Activated naive CD8-positive, alpha-beta T cell treated with anti-CD3 and anti-CD28 coated beads, Interleukin-2, amount 50 U/mL, for 16 hours (primary cell): ENCODE measurements at places on chromosomes 12 and 14.
A peak's percentile ranks its signal among the peaks of the same experiment; 100 is the strongest.

- DNase-seq: no peak
Observed at GRCh38 chr14:28707814-28708213, 58.8 kb upstream of the FOXG1 start.

GRCh38 chr12:3732901-3733300 is 20.0 kb downstream of the CRACR2A start:
- no peak for DNase-seq

GRCh38 chr14:44759277-44759676 is 202.5 kb downstream of the KLHL28 start:
- DNase-seq: no peak

DNA sequence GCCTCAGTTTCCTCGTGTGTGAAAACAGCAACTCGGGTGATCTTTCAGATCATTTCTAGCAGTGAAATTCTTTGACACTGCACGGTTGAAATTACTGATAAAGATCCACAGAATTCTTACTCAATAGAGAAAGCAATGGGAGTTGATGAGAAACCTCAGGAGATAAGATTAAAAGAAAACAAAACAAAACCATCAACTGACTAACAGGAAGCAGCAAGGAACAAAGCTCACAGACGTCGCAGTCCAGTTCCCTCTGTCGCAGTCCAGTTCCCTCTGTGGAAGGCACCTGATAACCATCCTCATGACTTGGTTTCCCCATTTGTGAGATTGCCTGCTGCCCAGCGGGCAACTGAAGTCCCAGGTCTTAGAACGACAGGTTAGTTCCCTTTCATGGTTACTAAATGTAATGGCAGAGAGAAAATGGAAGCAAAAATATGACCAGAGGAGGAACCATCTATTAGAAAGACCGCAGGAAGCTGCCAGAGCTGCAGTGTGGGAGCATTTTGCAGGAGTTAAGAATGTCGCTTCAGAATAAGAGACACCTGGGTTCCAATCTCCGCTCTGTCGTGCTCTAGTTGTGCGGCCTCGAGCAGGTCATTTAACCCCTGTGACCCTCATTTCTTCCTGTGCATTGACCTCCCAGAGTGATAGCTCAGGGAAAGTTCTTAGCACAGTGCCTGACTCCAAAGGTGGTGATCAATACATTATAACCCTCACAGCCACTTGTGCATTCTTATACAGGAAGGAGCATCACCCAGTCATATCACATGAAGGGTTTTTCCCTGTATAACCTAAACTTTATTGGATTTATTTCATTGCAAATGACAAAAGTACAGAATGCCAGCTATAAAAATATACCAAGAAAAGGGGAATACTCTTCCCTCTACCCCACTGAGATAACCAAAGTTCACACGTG is 5.1 kb upstream of the MED13L start:
- DNase-seq: no peak

DNA sequence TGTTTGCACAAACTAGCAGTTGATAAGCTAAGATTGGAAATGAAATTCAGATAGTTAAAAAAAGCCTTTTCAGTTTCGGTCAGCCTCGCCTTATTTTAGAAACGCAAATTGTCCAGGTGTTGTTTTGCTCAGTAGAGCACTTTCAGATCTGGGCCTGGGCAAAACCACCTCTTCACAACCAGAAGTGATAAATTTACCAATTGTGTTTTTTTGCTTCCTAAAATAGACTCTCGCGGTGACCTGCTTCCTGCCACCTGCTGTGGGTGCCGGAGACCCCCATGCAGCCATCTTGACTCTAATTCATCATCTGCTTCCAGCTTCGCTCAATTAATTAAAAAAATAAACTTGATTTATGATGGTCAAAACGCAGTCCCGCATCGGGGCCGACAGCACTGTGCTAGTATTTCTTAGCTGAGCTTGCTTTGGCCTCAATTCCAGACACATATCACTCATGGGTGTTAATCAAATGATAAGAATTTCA is 335.6 kb downstream of the TMEM121 start:
- DNase-seq: no peak

GRCh38 chr12:24979976-24980730 is 31.3 kb upstream of the BCAT1 start:
- no peak for DNase-seq

DNA sequence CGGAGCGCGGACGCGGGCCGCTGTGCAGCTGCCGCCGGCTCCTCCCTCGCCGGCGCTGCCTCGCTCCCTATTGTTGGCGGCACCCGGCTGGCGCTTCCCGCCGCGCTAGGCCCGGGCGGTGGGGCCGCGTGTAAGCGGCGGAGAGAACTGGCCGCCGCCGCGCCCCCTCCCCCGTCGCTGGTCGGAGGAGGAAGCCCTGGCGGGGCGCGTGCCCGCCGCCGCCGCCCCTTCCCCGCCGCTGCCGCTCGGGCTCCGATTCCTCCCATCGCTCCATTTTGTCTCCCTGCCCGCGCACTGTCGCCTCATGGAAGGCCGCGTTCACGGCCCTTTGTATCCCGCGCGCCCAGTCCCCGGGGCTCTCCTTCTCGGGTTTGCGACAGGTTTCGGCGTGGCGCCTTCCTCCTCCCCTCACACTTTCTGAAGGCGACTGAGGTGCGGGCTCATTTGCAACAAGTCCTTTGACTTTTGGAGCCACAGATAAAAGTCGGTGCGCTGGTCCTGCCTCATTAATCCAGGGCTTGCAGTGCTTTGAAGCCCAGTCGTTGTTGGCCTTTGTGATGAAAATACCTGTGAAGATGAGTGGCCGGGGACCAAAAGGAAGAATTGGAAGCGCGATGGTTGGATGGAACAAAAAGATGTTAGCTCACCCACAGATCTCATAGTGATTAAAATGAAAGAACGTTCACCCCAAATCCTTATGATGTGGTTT is 707 bp downstream of the CPSF6 start:
- DNase-seq: peak; percentile 2

DNA sequence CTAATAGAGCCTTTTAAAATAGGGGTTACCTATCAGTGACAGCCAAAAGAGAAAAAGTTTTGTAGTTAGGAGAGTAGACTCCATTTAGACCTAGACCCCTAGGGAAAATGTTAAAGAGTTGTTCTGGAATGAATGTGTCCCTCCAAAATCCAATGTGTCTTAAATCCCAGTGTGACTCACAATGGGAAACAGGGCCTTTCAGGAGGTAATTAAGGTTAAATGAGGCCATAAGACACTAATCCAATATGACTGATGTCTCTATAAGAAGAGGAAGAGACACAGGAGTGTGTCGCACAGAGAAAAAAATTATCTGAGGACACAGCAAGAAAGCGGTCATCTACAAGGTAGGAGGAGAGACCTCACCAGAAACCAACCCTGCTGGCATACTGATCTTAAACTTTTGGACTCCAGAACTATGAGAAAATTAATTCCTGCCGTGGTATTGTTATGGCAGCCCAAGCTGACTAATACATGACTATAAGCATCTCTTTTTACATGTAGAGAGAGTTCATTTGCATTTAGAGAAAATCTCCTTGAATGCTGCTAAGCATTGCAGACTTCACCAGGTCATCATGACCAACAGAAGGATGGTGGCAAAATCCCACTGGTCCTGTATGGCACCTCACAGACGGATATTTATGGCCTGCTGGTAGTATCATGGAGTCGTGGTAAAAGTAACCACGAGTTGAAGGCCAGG is 259.6 kb upstream of the TMTC1 start:
- DNase-seq: no peak

GRCh38 chr14:73887318-73887616 is 608 bp downstream of the ZNF410 start:
- DNase-seq: no peak

DNA sequence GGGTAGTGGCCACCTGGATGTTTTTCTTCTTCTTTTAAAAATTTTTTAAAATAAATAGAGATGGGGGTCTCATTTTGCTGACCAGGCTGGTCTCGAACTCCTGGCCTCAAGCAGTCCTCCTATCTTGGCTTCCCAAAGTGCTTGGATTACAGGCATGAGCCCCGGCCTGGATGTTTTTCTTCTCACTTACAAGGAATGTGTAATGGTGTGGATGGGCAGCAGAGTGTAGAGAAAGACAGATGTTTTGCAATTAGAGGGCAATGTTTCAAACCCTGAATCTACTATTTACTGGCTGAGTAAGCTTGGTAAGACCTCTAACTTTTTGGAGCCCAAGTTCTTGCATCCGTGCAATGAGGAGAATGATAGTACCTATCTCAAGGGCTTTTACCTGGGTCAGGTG is 48.1 kb downstream of the ADCK1 start:
- DNase-seq: no peak

DNA sequence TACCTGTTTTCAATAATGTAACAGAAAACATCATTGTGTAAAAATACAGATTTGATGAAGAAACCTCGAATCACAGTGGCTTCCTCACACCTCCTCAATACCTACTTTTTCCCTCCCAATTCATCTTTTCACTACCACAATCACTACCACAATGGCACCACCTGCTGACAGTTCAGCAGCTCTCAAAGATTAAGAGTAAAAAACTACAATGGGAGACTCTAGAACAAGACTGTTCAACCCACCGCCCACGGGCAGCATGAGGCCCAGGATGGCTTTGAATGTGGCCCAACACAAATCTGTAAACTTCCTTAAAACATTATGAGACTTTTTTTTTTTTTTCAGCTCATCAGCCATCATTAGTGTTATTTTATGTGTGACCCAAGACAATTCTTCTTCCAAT is 15.2 kb downstream of the MED6 start:
- DNase-seq: no peak

DNA sequence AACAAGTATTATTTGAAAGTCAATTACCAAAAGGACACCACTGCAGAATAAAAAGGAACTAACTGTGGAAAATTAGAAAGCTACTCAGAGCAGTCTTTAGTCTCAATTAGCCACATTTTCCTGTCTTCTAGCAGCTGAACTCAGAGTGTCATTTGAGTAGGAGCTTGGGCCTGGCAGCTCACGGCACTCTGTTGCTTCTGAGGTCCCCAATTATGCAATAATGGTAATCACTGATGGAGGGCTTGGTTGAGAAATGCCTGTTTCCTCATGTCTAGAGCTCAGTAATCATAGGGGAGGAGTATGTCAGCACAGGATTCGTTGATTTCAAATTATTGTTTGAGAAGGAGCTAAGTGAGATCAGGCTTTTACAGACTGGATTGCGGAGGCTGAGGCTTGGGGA is 108.6 kb downstream of the VRK1 start:
- no peak for DNase-seq

DNA sequence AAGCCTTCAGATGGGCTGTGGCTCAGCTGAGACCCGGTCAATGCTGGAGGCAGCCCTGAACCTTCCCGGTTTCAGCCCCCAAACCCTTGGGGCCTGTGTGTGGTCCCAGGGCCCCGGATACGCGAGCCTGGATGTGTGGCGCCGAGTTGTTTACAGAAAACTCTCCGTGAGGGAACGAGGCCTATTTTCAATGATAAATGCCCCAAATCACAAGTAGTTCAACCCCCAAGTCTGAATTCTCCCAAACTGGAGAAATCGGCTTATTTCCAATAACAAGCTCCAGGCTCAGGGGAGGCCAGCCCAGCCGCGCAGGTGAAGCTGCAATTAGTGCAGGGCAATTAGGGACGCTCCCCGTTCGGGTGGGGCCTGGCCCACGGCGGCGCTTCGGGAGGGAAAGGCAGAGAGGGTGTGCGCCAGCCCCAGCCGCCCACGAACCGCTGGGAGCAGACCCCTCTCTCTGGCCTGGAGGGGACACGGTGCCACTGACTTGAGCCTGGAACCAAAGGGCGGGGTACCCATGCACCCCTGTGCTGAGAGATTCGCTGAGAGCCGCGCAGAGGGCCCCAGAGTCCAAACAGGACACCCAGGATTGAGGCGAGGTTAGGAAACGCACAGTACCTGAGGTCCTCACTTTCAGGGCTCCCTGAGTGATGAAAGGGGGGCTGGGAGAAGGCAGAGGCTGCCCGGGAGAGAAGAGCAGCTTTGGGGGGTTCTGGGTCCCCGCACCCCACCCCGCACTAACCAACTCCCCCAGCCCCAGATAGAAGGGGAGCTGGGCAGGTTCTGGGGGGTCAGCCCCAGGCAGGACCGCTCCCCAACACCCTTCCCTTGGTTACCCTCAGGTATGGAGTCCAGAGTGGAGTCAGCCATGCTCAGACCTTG is 14.2 kb upstream of the ANKRD9 start:
- no peak for DNase-seq

GRCh38 chr14:92929689-92930608 is 7.0 kb downstream of the CHGA start:
- no peak for DNase-seq

DNA sequence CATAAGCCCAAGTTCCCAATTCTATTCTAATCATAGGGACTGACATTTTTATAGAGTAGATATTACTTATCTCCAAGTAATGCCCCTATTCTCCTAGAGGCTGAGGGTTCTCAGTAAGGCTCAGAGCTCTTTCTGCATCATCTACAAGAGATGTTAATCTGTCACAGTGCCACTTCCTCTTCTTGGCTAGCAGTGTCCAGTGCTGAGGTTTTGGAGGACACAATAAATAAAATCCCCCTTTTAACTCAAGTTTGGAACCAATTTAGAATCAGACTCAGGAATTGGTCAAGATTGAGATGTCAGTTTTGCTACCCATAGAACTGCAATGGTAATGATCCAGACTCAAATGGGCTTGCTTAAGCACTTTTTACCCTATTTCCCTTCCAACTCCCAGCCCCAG is 154.1 kb upstream of the ARID2 start:
- DNase-seq: no peak
